ENCODE measurements at places on chromosomes 5 and 9.

GRCh38 chr5:133373121-133373870 is 239.0 kb downstream of the FSTL4 start:
- no peak for DNase-seq

DNA sequence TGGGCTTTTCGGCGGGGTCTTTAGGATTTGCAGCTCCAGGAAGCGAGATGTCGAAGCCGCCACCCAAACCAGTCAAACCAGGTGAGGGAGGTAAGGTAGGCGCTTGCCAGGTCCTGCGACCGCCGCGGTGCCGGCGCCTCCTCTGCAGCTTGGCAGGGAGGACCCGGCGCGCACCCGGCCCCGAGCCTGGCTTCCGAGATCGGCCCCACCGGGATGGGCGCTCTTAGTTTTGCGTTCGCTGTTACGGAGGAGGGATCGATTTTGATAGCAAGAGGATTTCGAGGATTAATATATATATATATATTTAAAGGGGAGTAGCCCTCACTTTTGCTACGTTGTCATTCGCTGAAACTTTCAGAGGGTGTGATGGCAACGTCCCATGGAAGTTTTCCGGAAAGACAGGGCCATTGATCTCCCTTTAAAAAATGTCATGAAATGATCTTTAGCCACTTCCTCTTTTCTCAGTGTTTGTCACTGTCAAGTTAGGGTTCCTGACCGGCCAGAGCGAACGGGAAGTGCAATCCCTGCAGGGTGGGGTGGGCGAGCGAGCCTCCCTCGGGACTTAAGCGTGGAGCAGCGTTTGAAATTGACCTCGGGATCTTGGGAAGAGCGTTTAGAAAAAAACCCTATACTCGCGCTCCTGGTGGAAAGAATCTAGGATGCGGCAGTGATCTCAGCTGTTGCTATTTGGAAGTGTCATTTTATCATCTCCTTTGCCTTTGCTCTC is 495 bp downstream of the OSTF1 start:
- DNase-seq: no peak

- DNase-seq: no peak
Measured at GRCh38 chr5:84623019-84623418, 238.3 kb upstream of the EDIL3 start.

DNA sequence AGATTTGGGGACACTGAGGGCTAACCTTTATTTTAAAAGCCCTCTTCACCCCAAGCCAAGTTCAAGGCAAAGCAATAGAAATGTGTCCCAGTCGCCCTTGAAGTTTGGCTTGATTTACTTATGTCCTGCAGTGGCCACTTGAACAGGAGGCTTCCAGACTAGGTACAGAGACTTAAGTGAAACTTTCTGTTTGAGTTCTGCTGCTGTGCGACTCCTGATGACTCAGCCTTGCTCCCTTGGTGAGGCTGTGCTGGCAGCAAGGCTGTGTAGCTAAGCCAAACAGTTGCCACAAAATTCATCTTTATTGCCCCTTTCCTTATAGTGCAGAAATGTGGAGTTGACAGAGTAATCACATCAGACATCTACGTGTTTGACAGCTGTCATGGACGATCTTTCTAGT is 68.8 kb upstream of the NTRK2 start:
- DNase-seq: no peak

DNA sequence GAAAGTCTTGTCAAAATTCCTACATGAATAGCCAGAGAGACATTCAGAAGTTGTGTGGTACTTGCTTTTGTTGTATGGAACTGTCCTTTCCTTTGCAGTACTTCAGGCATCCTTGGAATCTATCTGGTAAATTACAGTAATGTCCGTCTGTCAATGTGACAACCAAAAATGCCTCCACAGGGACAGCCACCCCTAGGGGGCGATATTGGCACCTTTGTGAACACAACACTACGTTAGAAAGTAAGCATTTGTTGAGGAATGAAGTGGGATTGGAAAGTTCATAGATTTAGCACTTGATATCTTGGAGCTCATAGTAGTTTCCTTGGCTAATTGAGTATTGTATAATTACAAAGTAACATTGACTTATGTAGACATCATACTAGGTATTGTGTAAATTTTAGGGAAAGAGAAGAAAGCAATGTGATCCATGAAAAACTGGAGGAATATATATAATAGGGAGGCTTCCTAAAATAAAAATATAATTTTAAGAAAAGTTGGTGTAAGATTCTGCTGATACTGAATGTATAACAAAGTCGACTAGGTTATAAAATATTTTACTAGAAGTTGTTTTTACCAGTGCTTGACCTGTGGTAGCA is 32.7 kb downstream of the TMEFF1 start:
- DNase-seq: peak; percentile 85

DNA sequence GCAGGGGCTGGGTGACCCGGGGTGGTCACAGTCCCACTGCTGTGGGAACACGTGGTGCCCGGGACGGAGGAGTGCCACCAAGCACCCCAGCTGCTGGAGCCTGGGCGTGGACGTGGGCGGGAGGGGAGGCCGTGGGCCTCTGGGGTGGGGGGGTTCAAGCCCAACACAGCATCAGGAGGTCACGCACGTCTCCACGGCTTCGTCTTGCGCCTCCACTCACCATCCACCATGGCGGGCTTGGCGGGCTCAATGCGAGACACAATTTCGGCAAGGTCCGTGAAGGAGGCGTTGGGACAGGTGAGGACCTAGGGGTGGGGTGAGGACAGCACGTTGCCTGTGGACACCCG is 2.2 kb upstream of the NSMF start:
- DNase-seq: no peak

- no peak for DNase-seq
Measured at GRCh38 chr9:70829591-70830265, 291.7 kb downstream of the TRPM3 start.

DNA sequence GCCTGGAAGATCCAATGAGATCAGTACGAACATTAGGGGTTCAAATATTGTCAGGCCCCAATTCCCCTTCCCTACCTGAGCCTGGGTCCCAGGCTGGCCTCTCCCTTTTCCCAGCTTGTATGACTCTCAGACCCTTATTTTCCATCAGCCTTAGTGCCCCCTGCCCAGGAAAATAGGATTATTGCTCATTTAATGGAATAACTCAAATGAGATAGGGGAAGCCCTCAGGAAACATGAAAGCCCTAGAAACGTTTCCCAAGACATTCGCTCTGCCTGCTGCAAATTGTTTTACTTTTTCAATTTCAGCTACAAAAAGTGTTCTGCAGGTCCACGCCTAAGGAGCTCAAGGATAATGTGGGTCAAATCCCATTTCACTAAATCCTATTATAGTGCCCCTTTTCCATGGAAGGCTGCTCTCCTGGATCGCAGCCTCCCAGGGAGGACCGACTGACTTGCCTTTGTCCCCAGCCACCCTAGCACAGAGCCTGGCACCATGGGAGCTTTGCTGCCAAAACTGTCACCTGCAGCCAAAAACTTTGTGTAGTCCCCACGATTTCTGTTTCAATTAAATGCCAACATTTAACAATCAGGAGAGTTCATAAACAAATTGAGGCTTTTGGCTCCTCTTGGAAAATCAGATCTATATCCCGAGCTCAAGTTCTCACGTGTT is 46.9 kb downstream of the THOC3 start:
- DNase-seq: no peak

- no peak for DNase-seq
Measured at GRCh38 chr9:89498852-89499480, 1.1 kb upstream of the SEMA4D start.

- DNase-seq: no peak
Measured at GRCh38 chr9:131720330-131720729, 19.5 kb downstream of the RAPGEF1 start.

DNA sequence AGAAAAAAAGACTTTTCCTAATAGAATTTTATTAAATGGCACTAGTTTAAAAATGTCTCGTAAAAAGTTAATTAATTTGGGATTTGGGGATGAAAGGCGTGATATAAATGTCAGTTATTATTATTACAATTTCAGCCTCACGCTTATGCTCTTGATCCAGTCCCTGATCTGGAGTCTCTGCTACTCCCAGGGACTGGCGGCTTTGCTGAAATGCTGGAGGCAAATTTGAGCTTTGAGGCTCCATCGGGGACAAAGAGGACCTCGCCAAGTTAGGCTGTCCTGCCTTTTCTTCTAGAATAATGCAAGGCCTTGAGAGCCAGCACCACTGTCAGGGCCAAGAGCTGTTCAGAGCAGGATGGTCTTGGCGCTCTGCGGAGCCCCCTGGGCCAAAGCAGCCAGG is 69.7 kb downstream of the ZNF618 start:
- no peak for DNase-seq

GRCh38 chr9:31140316-31140715 is 1244.1 kb upstream of the ACO1 start:
- no peak for DNase-seq

DNA sequence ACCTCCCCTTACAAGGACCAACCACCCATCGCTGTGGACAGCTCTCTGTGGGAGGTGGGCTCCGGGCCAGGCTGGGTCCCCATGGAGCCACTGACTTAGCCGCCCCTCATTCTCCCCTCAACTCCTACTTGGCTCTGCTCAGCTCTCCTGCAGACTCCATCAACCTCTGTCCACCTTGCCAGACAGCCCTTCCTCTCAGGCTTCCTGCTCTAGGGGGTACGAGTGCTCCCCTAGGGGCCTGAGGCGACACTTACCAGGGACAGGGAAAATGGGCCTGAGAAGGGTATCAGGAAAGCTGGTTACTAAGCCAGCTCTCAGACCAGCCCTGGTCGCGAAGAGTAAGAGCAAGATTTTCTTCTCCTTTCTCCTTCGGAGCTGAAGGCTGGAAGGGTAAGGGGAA is 43.9 kb downstream of the SHB start:
- DNase-seq: no peak

GRCh38 chr9:124384210-124384609 is 31.0 kb downstream of the PSMB7 start:
- DNase-seq: no peak

DNA sequence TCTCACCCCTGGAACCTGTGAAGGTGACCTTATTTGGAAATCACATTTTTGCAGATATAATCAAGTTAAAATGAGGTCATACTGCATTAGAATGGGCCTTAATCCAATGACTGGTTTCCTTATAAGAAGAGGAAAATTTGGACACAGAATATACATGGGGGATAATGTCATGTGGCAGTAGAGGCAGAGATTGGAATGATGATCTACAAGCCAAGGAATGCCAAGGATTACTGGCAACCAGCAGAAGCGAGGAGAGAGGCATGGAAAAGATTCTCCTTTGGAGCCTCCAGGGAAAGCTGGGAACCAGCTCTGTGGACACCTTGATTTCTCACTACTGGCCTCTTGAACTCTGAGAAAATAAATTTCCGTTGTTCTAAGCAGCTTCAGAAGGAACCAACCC is 20.2 kb upstream of the CEP78 start:
- DNase-seq: no peak

- no peak for DNase-seq
Measured at GRCh38 chr5:153893817-153894216, 144.9 kb downstream of the FAM114A2 start.

GRCh38 chr5:96714951-96715451 is 52.8 kb downstream of the CAST start:
- no peak for DNase-seq

GRCh38 chr5:82738681-82739269 is 338.4 kb downstream of the TMEM167A start:
- DNase-seq: no peak

- DNase-seq: no peak
Measured at GRCh38 chr5:20029266-20029665, 41.3 kb upstream of the CDH18 start.

DNA sequence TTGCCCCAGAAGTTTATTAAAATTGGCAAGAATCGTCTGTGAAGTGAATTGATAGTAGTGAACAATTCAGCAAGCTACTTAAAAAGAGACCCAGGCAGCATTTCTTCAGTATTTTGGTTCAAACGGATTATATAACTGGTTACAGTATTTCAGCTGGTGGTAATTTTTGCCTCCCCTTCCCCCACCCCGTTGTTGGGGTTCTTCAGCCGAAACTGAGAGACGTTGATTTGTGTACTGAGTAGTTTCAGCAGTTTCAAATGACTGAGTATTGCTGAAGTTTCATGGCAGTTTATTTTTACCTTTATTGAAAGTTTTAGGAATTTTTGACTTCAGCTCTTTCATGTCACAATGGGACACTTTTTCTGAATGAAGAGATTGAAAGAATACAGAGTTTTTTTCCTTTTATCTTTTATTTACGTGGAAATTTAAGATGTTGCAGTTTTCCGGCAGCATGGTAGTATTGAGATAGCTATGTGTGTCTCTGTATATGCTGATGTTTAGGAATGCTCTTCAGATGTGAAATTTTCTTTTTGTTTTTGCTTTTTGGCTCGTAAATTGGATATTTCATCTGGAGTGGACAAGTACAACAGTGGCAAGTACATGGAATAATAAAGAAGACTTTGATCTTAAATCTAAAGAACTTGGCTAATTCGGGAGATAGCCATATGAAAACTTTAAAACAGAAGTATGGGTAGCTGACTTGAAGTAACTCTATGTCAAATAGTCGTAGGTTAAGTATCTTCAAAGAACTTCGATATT is 1.9 kb downstream of the GPBP1 start:
- DNase-seq: no peak

GRCh38 chr9:120974181-120974580 is 47.6 kb upstream of the TRAF1 start:
- DNase-seq: no peak

- DNase-seq: no peak
Measured at GRCh38 chr9:20592673-20593072, 29.6 kb downstream of the MLLT3 start.

DNA sequence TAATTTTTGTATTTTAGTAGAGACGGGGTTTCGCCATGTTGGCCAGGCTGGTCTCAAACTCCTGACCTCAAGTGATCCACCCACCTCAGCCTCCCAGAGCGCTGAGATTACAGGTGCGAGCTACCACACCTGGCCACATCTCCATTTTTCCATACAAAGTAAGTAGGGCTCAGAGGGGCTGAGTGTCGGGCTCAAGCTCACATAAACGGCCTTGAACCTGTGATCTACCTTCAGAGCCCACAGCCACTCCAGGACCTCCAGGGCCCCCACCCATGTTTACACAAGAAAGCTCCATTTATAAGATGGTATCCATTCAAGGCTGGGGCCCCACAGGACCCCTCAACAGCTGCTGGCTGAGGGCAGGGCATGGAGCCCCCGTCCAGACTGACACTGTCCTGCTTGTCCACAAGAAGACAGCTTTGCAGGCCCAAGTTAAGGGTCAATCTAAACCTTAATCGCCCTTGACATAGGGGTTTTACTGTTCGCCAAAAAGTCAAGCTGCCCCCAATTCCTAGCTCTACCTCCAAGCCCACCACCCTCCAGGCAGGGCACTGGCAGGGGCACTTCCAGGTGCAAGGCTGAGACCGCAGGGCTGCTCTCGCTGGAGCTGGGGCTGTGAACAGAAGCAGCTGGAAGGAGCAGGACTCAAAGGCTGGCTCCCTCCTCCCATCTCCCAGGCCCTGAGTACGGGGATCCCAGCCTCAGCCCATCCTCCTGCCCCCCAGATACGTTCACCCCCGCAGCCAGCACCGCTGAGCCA is 18.9 kb downstream of the FAM78A start:
- DNase-seq: no peak

- no peak for DNase-seq
Measured at GRCh38 chr5:80755626-80756025, 100.8 kb upstream of the DHFR start.

Data from stimulated activated CD4-positive, alpha-beta T cell treated with anti-CD3 and anti-CD28 coated beads, Interleukin-4, amount 100 ng/mL, for 48 hours (primary cell).